ENCODE measurements at places on chromosomes 13 and 19. TPM values are rescaled to one million over a fixed set of nuclear protein-coding genes. Genes with fewer than 3 reads are reported as not detected.

CYP4F8 gene
- total RNA-seq, result not detected

ADAMTSL5 gene
- 1.3 TPM for total RNA-seq

ZNF177 gene
- 1.9 TPM for total RNA-seq

OLFM4 gene
- total RNA-seq, result not detected

SIGLEC8 gene
- total RNA-seq, result not detected

- H3K4me3 ChIP-seq, result no peak overlapping the region
- H3K27me3 ChIP-seq, result peaks cover 13% of the 10 kb centered on the region
- no peak overlapping the region for H3K27ac ChIP-seq
Observed at GRCh38 chr13:43470610-43471009, 316.2 kb downstream of the ENOX1 start.

GRCh38 chr13:69796256-69796655 lies 311.4 kb upstream of the ATXN8OS start:
- no peak overlapping the region for H3K4me3 ChIP-seq
- no peak for DNase-seq
- H3K4me1 ChIP-seq, result no peaks in the 10 kb centered on the region
- H3K27ac ChIP-seq, result no peak overlapping the region

GRCh38 chr19:53432088-53432661 lies 391 bp downstream of the ZNF761 start:
- H3K4me1 ChIP-seq, result peaks cover 38% of the 10 kb centered on the region
- peaks cover 46% of the 10 kb centered on the region for H3K36me3 ChIP-seq
- H3K4me3 ChIP-seq, result peak overlapping the region; percentile 96
- peaks cover 2% of the 10 kb centered on the region for H3K27me3 ChIP-seq
- peak; percentile 31 for DNase-seq

GRCh38 chr19:1904860-1905109 lies 414 bp upstream of the ADAT3 start:
- no peaks in the 10 kb centered on the region for H3K27me3 ChIP-seq
- H3K36me3 ChIP-seq, result peaks cover 5% of the 10 kb centered on the region
- peak overlapping the region; percentile 87 for H3K27ac ChIP-seq
- DNase-seq, result no peak

DNA sequence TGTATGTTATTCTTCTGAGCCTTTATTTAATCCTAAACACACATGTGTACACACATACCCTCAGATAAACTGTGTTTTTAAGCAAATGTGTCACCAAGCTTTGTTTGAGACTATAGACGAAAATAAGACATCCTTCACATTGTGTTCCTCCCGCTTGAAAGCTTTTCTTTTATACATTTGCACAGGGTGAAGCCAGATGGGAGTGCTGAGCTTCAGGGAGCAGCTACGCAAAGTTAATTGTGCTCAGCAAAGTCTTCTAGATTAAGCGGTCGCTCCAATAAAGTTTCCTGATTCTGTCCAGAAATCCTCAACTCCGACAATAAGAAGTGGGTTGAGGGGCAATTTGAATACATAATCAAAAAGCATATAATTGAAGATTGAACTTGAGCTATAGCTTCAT lies 117.2 kb upstream of the ARGLU1 start:
- peaks cover 1% of the 10 kb centered on the region for H3K27me3 ChIP-seq
- H3K4me3 ChIP-seq, result no peak overlapping the region
- H3K36me3 ChIP-seq, result no peaks in the 10 kb centered on the region

DNA sequence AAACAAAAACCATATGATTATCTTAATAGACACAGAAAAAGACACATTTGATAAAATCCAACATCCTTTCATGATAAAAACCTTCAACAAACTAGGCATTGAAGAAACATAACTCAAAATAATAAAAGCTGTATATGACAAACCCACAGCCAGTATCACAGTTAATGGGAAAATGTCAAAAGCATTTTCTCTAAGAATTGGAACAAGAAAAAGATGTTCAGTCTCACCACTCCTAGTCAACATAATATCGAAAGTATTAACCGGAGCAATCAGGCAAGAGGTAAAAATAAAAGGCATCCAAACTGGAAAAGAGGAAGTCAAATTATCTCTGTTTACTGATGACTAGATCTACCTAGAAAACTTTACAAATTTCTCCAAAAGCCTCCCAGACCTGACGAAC lies 684.2 kb upstream of the SPRY2 start:
- no peaks in the 10 kb centered on the region for H3K36me3 ChIP-seq
- H3K27me3 ChIP-seq, result no peaks in the 10 kb centered on the region
- no peak overlapping the region for H3K4me3 ChIP-seq
- DNase-seq, result no peak

Data from activated CD8-positive, alpha-beta T cell treated with anti-CD3 and anti-CD28 coated beads for 36 hours (primary cell).